Mesangial cell (primary cell): ENCODE measurements at places on chromosomes 1 and 21. TPM values are rescaled to one million over a fixed set of nuclear protein-coding genes. Genes with fewer than 3 reads are reported as not detected.

SPRR5 gene
- total RNA-seq, result not detected in 2 replicates

COL11A1 gene
- total RNA-seq, result 1.8 and 14.2 TPM in 2 replicates

SPRR2F gene
- not detected in 2 replicates for total RNA-seq

SPRR3 gene
- not detected in 2 replicates for total RNA-seq

BEND5 gene
- 0.49 and 3.5 TPM in 2 replicates for total RNA-seq

ANKRD65 gene
- total RNA-seq, result 0.76 and 1.5 TPM in 2 replicates

DNAJC6 gene
- 3.0 and 4.7 TPM in 2 replicates for total RNA-seq

SMIM11 gene
- 6.3 and 10.8 TPM in 2 replicates for total RNA-seq

IGFN1 gene
- under 0.01 TPM in 1 of 2 replicates, not detected in the other for total RNA-seq

SYPL2 gene
- total RNA-seq, result 0.13 TPM in 1 of 2 replicates, not detected in the other

GCSAML gene
- total RNA-seq, result not detected in 2 replicates

EEIG2 gene
- 3.2 and 7.8 TPM in 2 replicates for total RNA-seq

ZMYND12 gene
- total RNA-seq, result 0.16 and 1.9 TPM in 2 replicates

PRKACB gene
- 7.8 and 9.8 TPM in 2 replicates for total RNA-seq

SLC44A5 gene
- total RNA-seq, result 0.49 and 2.5 TPM in 2 replicates
